ENCODE measurements at places on chromosomes 5 and 9. TPM values are rescaled to one million over a fixed set of nuclear protein-coding genes. Genes with fewer than 3 reads are reported as not detected.

DNA sequence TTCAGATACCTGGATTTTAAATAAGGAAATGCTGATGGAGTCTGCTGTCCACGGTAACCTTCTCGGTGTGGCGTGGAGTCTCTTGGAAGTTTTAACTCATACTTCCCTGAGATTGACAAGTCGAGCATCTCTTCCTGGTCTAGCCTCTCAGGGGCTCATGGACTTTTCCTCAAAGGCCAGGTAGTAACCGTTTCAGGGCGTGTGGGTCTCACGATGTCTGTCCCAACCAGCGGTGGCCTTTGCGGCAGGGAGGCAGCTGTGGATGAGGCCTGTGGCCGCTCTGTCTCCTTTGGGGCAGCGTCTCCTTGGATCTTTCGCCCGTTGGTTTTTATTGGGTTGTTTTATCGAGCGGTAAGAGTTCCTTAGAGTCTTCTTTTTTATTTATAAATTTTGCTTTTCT, 32.8 kb downstream of the CEP72 start:
- H3K4me1 ChIP-seq: no peaks in the 10 kb centered on the region
- H3K27me3 ChIP-seq: no peaks in the 10 kb centered on the region
- H3K36me3 ChIP-seq: peaks cover 35% of the 10 kb centered on the region
- H3K4me3 ChIP-seq: no peak overlapping the region

DNA sequence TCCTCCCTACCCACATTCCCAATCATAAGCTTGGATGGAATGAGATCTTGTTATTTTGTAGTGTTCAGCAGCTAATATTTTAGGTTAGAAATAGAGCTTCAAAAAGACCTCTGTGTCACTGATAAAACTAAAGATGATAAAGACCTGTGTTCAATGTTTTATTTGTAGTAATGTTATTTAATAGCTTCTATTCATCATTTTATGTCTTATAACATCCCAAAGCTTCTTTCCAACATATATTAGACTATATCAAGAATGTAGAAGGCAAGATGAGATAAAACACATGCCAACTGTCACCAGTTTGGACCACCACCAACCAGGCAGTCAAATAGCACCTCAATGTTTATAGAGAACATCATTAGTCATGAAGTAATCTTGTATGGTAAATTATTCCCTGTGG, 409.5 kb upstream of the ITGA1 start:
- H3K27ac ChIP-seq: no peak overlapping the region
- no peaks in the 10 kb centered on the region for H3K36me3 ChIP-seq

GRCh38 chr9:69463497-69464068, 138.6 kb downstream of the ENTREP1 start:
- H3K4me1 ChIP-seq: peaks cover 3% of the 10 kb centered on the region
- no peaks in the 10 kb centered on the region for H3K27me3 ChIP-seq
- H3K27ac ChIP-seq: no peak overlapping the region
- DNase-seq: no peak
- no peak overlapping the region for H3K4me3 ChIP-seq
- H3K36me3 ChIP-seq: no peaks in the 10 kb centered on the region

DNA sequence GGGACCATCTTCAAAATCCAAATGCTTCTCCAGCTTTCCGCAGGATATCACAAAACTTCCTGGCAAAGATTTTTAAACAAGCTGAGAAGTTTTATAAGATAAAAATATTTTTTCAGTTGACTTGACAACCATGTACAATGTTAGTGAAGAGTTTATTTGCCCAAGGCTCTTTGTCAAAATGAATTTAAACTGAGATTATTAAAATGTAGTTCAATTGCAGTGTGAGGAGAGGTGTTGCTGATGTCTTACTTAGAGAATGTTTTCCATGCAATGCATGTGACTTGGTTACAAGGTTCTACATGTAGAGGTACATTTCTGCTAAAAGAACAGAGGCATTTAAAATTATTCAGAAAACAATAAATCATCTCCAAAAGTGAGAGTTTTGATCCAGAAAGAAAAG, 131.4 kb upstream of the MINAR2 start:
- no peak overlapping the region for H3K4me3 ChIP-seq
- H3K36me3 ChIP-seq: no peaks in the 10 kb centered on the region
- H3K27me3 ChIP-seq: no peaks in the 10 kb centered on the region
- H3K27ac ChIP-seq: no peak overlapping the region
- no peaks in the 10 kb centered on the region for H3K4me1 ChIP-seq

DNA sequence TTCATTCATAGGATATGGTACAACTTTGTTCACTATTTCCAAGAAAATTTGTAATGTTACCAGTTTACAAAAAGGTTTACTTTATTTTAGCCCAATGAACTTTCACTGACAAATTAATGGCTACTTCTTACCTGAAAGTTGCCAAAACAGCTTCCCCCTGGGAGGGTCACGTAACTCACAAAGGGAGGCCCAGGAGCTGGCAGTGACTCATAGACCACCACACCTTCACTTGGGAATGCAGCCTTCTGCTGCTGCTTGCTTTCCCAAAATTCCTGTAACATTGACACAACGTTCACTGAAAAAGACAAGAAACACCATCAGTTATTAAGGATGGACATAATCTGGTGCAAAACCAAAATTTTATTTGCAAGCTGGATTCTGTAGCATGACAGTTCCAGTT, 18.1 kb downstream of the LIX1 start:
- no peak for DNase-seq
- no peak overlapping the region for H3K27ac ChIP-seq
- no peaks in the 10 kb centered on the region for H3K4me1 ChIP-seq
- no peaks in the 10 kb centered on the region for H3K36me3 ChIP-seq

- H3K36me3 ChIP-seq: no peaks in the 10 kb centered on the region
- DNase-seq: no peak
- H3K27ac ChIP-seq: no peak overlapping the region
- no peaks in the 10 kb centered on the region for H3K27me3 ChIP-seq
- H3K4me3 ChIP-seq: no peak overlapping the region
- no peaks in the 10 kb centered on the region for H3K4me1 ChIP-seq
These were observed 4.9 kb downstream of the GMCL2 start for GRCh38 chr5:178182158-178182876.

DNA sequence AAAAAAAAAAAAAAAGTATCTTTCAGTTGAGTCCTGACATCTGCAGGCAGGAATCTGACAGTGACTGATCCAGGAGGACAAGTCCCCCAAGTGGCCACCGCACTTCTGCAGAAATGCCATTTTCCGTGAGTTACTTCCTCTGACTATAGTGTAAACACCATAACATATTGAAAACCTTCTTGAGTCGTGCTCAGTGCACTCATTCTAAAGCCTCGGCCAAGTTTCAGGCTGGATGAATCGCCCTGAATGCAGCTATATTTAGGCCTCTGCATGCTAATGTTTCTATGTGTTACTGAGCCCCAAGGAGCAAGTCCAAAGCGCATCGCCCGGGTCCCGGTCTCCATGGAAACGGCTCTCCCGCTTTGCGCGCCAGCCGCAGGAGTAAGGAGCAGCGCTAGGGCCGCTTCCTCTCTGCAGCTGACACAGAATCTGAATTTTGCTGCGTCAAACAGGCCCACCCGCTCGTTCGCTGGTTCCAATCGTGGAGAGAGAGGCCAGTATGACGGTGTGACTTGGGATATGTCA, 335.4 kb downstream of the MSX2 start:
- H3K4me3 ChIP-seq: no peak overlapping the region
- no peaks in the 10 kb centered on the region for H3K4me1 ChIP-seq
- no peak for DNase-seq
- no peak overlapping the region for H3K27ac ChIP-seq
- no peaks in the 10 kb centered on the region for H3K36me3 ChIP-seq

GRCh38 chr9:99678566-99678965, 143.1 kb upstream of the NR4A3 start:
- no peaks in the 10 kb centered on the region for H3K4me1 ChIP-seq
- H3K27ac ChIP-seq: no peak overlapping the region
- H3K27me3 ChIP-seq: no peaks in the 10 kb centered on the region
- H3K4me3 ChIP-seq: no peak overlapping the region

GRCh38 chr5:81171769-81172168, 61.4 kb upstream of the CKMT2 start:
- no peaks in the 10 kb centered on the region for H3K27me3 ChIP-seq
- no peak overlapping the region for H3K4me3 ChIP-seq
- no peak overlapping the region for H3K27ac ChIP-seq
- H3K36me3 ChIP-seq: no peaks in the 10 kb centered on the region
- no peaks in the 10 kb centered on the region for H3K4me1 ChIP-seq

DNA sequence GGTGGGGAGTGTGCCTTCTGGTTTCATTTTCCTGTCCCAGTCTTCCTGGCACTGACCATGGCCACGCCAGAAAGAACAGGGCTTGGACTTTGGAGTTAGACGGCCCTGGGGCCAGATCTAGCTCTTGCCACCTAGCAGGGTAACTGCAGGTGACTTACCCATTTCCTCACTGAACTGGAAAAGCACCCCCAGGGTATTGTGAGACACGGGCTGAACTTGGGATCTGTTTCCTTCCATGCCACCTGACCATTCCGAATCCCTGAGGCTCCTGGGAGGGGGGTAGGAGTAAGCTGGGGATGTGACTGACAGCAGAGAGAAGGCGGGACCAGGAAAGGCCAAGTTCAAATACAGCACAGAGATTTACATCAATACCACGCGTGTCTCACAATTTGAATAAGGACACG, 9.4 kb downstream of the HNRNPAB start:
- no peaks in the 10 kb centered on the region for H3K27me3 ChIP-seq
- H3K4me3 ChIP-seq: no peak overlapping the region
- H3K4me1 ChIP-seq: no peaks in the 10 kb centered on the region
- peaks cover 77% of the 10 kb centered on the region for H3K36me3 ChIP-seq
- no peak for DNase-seq
- no peak overlapping the region for H3K27ac ChIP-seq

DNA sequence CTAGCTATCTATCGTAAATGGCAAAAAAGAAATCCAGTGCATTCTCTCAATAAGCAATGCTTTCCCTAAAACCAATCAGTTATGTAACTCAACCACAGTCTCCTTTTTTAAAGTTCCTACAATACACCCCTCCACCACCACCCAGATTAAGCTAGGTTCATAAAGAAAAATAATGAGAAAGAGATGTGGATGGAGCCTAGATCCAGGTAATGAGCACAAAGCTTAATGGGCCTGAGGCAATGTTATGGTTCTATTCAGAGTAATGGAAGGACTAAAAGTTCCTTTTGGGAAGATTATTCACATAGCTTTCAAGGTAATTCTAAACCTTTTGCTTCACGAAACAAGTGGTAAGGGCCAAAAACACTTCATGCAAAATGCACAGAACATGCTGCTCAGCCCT, 113.5 kb downstream of the MPDZ start:
- H3K4me1 ChIP-seq: no peaks in the 10 kb centered on the region
- no peaks in the 10 kb centered on the region for H3K27me3 ChIP-seq
- no peak overlapping the region for H3K27ac ChIP-seq
- no peak overlapping the region for H3K4me3 ChIP-seq
- no peaks in the 10 kb centered on the region for H3K36me3 ChIP-seq

Gene HMCN2
- total RNA-seq: 0.90 TPM

Gene ADAMTS19
- 0.76 TPM for total RNA-seq

Gene C9orf50
- total RNA-seq: 0.05 TPM

Gene TGFBI
- 76.8 TPM for total RNA-seq

Gene PDZD2
- 4.4 TPM for total RNA-seq

Gene ZNF462
- total RNA-seq: 6.6 TPM

Gene HINT2
- total RNA-seq: 68.4 TPM

Gene SGTB
- 3.3 TPM for total RNA-seq

Gene TMOD1
- total RNA-seq: 0.42 TPM
